Epithelial cell of proximal tubule (primary cell): ENCODE measurements at places on chromosomes 16 and 17. TPM values are rescaled to one million over a fixed set of nuclear protein-coding genes. Genes with fewer than 3 reads are reported as not detected.

The KCNH6 gene
- not detected in 2 replicates for total RNA-seq

DNA sequence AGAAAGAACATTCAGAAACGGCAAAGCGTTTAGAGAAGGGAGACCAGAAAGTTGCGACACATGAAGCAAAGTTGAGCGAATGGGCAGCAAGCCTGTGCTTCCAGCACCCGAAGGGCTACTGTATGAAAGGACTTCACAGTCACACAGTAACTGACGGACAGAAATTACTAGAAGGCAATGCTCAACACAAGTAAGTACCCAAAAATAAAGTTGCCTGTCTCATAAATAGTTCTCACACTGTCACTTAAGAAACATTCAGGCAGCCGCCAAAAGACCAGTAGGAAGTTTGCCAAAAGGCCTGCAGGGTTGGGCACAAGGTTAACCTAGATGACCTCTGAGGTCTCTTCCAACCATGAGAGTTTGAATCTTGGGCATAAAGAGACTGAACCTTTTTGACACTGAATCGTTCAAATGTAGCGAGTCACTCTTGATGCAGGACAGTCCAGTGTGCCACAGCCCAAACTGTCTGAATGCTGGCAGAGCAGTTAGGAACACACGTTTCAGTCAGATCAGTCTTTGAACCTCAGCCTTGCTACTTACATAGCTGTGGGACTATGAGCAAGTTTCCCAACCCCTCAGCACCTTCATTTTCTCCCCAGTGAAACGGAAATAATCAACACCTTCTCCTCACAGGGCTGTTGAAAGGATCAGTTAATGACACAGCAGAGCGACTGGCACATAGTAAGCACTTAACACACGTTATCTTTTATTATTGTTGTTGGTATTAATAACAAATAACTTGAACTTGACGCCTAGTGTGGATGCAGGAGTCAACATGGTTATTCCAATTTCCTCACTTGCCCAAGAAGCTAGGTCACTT, 10.4 kb downstream of the NCBP3 start:
- DNase-seq: no peak

GRCh38 chr17:64504769-64505339, 1.2 kb downstream of the DDX5 start:
- DNase-seq: no peak

The DNAH2 gene
- not detected in 2 replicates for total RNA-seq

DNA sequence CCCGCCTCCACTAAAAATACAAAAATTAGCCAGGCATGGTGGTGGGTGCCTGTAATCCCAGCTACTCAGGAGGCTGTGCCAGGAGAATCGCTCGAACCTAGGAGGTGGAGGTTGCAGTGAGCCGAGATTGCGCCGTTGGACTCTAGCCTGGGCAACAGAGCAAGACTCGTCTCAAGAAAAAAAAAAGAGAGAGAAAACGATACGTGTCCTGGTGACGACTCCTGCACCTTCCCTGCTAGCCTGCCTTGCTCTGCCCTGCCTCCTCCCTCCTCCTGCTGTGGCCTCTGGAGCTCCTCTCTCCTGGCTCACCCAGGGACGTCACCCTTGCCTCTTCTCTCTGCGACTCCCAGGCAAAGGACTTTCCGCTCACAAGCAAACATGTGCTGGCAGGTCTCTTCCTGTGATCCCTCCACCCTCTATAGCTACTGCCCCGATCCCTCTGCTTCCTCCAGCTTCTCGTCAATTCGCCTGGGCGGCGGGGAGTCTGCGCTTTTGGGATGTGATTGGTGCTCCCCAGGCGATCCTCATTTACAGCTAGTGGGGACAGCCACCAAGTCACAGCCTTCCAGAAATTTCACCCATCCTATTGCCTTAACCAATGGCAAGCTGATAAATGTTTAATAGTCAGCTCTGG, 25.5 kb upstream of the CBX4 start:
- no peak for DNase-seq

The TNRC6C gene
- 2.8 and 5.3 TPM in 2 replicates for total RNA-seq

The MEIOB gene
- total RNA-seq: 2.1 and 6.4 TPM in 2 replicates

The KRTAP1-1 gene
- total RNA-seq: not detected in 2 replicates

GRCh38 chr17:50668025-50668837, 33.5 kb downstream of the ABCC3 start:
- no peak for DNase-seq

The FZD2 gene
- total RNA-seq: 4.1 and 9.2 TPM in 2 replicates

GRCh38 chr16:22240023-22240710, 34.1 kb downstream of the EEF2K start:
- DNase-seq: no peak

The TBC1D3D gene
- total RNA-seq: not detected in 2 replicates

The GAS2L2 gene
- not detected in 2 replicates for total RNA-seq
